ENCODE measurements at places on chromosomes 1 and 21.

DNA sequence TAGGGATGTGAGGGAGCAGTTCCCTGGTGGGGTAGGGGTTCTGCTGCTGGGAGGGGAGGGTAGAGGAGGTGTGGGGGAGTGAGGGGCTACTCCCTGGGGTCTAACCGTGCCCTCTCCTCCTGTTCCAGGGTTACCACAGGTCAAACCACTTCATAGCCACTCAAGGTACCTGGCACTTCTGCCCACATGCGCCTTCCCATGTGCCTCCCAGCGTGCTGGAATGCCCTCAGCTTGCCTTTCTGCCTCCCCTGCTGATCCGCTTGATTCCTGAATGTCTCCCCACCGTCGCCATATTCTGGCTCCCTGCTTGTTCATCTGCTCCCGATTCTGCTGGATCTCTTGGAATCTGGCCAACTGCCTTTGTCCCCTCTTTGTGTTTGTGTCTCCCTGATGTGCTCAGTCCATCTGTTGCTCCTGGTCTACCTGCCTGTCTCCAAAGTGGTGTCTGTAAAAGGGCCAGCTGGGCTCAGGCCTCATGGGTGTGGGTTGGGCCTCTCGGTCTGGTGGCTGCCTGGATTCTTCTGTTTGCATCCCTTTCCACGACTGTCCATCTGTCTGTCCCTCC is 74.4 kb downstream of the PTPRU start:
- no peak for DNase-seq

GRCh38 chr1:170594066-170594626 is 62.2 kb downstream of the GORAB start:
- DNase-seq: no peak

DNA sequence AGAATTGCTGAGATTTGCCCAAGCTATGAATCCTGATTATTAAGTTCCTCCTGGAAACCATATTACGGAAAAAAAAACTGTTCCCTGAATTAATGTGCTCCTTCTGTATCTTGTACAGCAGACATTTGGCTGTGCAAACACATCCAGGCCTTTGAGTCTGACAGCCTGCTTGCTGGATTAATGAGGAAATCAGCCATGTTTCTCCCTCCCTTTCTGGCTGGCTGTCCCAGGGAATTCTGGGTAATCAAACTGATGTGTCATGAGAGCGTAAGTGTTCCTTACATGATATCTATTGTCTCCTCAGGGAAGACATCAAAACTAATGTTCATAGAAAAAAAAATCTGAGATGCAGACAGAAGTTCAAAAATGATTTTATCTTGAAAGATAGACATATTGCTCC is 18.8 kb downstream of the PGBD5 start:
- DNase-seq: no peak

DNA sequence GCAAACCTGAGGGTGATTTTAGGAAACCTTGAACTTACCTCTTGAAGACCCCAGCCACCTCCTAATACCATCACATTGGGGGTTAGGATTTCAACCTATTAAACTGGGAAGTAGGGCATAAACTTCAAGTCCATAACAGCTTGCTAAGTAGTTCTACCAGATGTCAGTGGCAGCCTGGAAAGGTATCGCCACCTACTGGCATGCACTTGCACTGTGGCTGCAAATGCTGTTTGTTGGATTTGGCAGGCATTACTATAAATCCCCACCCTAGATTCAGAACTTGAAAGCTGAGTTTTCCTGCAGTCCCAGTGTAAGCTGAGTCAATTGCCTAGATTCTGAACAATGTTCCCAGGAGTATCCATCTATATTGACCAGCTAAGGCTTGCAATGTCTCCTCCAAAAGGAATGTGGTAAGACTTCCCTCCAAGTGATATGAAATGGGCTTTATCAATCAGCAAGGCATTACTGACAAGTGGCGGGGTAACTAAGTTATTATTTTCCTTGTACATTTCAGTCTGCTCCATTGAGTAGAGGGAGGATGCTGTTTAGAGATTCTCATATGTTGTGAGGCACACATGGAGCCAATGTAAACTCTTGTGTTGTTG is 474.5 kb downstream of the PTPRC start:
- DNase-seq: peak; percentile 37

DNA sequence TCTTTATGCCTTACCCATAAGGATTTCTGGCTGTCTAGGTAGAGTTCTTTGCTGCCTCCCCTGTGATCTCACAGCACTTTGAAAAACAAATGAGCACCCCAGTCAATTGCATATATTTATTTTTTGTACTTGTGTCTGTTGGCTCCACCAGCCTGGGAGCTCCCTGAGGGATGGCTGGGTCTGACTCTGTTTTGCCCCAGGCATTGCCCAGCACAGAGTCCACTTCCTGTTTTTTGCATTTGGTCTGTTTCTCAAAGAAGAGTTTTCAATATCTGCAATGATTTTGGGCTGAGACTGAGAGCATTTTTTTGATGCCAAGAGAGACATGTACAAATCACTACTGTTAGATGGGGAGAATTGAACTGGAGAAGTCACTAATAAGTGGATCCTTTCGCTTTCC is 125.0 kb downstream of the FOXD2 start:
- no peak for DNase-seq

DNA sequence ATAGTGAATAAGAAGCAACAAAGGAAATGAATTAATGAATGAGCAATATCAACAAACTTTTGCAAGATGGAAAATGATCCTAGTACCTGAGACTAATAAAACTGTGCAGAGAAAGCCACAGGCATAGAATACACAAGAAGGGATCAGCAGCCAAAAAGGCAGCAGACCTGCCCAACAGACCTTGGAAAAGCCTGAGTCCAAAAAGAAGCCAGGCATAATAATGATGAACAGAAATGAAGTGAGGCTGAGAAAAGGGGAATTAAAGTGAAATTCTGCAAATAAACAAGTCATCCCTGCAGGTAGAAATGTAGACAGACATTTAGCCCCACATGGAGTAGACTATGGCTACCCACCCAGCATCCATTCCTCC is 10.3 kb upstream of the PHTF1 start:
- DNase-seq: no peak

- no peak for DNase-seq
These were observed 18.2 kb downstream of the KIF17 start for GRCh38 chr1:20699558-20699957.

DNA sequence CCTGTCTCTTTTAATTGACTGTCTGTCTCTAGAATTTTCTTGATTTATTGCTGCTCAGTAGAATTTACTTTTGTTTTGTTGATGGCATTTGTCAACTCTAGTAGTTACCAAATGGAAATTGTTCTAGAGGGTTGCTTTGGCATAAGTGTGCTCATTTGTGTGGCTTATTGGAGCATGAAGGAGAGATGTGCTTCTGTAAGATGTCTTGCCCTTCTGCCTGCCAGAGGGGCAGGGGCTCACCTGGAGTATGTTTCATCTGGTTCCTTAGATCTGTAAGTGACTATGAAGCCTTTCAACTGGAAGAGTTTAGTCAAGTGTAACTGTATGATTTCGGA is 345.5 kb downstream of the DISC1 start:
- no peak for DNase-seq

- no peak for DNase-seq
These were observed 127.1 kb downstream of the PCNX2 start for GRCh38 chr1:233168384-233168783.

DNA sequence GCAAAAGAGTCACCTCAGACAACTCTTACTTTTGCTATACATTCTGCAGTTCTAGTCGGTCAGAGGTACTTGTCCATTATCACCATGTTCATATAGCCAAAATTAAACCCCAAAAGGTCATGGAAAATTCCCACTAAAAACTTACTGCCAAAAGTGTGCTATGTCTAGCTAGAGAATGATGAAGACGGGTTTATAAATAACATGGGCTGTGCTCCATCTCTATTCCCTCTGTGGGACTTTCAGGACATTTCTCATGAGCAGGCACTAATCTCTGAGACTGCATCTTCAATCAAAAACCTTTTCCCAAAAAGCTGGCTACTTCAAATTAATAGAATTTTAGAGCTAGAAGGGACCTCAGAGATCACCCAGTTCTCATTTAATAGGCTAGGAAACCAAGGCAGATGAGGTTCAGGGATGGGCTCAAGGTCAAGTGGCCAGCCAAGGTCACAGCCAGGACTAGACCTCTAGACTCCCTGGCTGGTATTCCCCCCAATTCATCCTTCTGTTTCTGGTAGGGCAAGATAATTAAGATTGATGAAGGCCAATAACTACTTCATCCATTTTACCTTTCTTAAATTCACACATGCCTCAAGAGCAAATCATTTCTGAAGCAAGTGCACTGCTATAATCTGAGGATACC is 21.0 kb upstream of the MOB3C start:
- DNase-seq: no peak

GRCh38 chr1:30976143-30976542 is 67.6 kb upstream of the SDC3 start:
- no peak for DNase-seq

- DNase-seq: no peak
These were observed 294.0 kb upstream of the C1orf87 start for GRCh38 chr1:60367532-60367931.

DNA sequence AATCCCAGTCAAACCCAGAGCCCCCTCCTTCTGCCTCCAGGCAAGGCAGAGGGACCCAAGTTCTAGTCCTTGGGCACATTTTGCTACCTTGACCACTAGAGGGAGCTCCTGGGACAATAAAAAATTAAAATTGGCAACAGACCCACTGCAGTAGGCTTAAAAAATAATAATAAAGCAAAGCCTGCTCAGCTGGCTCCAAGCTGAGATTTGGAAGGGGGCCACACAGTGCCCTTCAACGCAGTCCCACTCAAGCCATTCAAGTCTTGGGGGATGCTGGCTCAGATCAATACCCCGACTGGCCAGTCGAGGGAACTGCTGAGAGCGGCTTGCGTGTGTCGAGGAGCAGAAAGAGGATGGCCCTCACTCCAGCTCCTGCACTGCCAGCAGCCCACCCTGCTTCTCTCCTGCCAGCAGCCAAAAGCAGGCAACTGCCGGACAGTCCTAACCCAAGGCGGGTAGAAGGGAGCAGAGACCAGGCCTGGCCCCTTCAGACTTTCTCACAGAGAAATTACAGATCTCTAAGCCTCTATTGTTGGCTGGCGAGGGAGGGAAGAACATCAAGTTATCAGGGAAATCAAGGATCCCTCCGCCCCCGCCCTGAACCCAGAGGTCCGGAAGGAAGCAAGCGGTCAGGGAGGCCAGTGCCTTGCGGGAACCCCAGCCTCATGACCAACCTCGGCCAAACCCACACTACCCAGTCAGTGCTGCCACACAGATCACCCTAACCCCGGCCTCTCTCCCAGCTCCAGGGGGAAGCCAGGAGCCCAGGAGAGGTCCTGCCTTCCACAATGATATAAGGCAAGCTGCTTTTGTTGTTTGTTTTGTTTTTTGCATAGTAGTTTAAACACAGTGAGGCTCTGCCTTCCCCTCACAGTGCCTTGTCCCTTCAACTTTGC is 4.9 kb upstream of the ALDH4A1 start:
- DNase-seq: peak; percentile 29

GRCh38 chr1:2133879-2134215 is 60.7 kb downstream of the FAAP20 start:
- DNase-seq: no peak

GRCh38 chr1:108149796-108150467 is 50.2 kb downstream of the SLC25A24 start:
- no peak for DNase-seq

- DNase-seq: no peak
These were observed 8.0 kb downstream of the ELOA start for GRCh38 chr1:23751050-23751814.

DNA sequence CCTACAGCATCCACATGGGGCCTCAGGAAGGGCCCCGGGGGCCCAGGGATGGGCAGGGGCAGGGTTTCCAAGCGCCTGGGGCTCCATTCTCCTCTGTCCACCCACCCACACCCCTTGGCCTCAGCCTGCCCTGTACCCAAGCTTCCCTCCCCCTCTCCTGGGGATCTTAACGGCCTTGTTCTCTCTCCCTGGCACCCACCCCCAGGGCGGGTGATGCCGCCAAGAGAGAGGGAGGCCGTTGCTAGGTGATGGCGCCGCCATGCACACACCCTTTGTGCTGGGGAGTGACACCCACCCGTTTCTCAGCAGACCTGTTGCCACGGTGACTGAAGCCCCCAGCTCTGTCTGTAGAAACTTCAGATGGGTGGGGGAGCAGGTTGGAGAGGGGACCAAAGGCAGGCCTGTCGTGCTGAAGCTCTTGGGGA is 7.6 kb downstream of the GPR37L1 start:
- DNase-seq: no peak
